ENCODE measurements at places on chromosomes 6 and 20.

DNA sequence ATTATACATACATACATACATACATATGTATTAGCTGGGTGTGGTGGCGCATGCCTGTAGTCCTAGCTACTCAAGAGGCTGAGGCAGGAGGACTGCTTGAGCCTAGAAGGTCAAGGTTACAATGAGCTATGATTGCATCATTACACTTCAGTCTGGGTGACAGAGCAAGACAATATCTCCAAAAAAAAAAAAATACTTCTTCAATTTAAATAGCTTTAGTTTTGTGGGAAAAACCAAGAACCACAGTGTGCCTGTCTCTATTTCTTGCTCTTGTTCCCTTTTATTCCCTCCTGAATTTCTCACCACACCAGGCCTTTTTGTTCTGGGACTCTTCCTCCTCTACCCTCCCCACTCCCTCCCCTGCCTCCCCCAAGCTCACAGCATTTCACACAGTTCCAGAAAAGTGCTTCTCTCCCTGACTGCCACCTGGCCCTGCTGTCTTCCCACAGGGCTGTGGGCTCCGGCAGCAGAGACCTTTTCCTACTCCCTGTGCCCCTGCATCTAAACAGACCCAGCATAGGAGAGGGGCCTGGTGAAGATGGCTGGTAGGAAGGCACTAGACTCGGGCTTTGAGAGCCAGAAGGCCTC is 1.3 kb downstream of the C20orf203 start:
- DNase-seq: peak; percentile 92

GRCh38 chr20:62777528-62777830 is 18.8 kb upstream of the MRGBP start:
- DNase-seq: no peak

DNA sequence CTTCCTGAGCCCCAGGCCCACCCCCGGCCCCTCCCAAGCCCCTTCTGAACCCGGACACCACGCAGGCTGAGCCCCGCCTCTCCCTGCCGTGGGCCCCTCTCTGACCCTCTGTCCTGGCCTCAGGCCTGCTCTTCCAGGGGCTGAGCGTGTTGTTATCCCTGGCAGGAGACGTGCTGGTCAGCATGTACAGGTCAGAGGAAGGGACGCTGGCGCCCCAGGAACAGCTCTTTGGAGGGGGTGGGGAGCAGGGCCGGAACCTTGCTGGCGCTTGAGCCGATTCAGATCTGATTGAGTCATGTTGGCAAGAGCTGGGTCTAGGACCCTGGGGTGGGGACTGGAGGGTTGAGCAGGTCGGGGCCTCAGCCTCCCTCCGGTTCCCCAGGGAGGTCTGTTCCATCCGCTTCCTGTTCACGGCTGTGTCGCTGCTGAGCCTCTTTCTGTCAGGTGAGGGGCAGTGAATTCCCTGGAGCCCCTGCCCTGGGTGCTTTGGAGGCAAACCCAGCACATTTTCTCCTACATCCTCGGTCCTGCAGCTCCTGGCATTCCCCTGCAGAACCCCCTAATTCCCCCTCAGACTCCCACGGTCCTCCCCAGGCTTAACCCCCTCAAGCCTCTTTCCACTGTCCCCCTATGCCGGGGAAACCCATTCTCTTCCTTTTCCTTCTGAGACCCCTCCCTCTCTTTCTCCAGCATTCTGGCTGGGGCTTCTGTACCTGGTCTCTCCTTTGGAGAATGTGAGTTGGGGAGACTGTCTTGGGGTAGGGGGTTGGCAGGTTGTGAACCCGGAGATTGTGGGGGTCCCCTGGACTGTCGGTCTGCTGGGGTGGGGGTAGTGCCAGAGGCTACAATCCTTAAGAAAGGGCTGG is 2.0 kb downstream of the SPAG4 start:
- peak; percentile 25 for DNase-seq

- DNase-seq: no peak
These were observed 11.9 kb upstream of the RBCK1 start for GRCh38 chr20:396252-396618.

- no peak for DNase-seq
These were observed 24.5 kb downstream of the NCOA7 start for GRCh38 chr6:125815080-125815910.

GRCh38 chr20:55273149-55273548 is 732.2 kb downstream of the CBLN4 start:
- no peak for DNase-seq

DNA sequence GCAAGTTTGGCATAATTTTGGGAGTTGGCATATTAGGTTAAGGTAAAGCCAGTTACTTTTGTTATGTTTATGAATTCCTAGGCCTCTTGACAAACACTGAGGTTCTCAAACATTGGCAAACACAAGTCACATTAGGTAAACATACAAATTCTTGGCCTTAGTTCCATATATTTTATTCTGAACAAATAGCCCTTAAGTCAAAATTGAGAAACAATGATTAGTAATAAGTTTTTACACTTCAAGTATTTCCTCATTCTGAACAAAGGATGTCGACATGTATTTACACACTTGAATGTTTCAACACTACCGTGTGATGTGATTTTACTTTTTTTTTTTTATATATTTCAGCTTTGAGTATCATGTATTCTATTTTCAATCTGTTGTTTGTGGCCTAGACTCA is 3.8 kb upstream of the ECHDC1 start:
- DNase-seq: no peak

- DNase-seq: no peak
These were observed 512.8 kb upstream of the JARID2 start for GRCh38 chr6:14732844-14733757.

GRCh38 chr6:73451223-73452106 is 632 bp downstream of the CGAS start:
- DNase-seq: peak; percentile 36

- DNase-seq: no peak
These were observed 529.2 kb upstream of the JARID2 start for GRCh38 chr6:14716499-14717146.

DNA sequence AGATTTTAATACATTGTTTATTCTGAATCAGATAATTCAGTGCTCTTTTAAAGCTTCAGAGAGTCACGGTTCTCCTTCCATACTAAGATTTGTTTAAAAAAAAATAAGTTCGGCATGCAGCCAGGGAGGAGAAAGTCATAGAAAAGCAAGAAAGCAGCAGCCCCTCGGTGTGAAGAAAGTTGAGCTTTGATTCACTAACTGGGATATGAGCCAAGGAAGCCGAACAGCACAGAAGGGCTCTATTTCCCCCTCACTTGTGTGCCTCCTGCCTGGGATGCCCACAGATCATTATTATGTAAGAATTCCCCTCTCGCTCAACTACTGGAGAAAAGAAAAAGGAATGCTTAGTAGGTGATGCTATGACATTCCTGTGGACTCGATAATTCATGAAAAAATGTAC is 69.3 kb upstream of the SYNJ2 start:
- DNase-seq: no peak

DNA sequence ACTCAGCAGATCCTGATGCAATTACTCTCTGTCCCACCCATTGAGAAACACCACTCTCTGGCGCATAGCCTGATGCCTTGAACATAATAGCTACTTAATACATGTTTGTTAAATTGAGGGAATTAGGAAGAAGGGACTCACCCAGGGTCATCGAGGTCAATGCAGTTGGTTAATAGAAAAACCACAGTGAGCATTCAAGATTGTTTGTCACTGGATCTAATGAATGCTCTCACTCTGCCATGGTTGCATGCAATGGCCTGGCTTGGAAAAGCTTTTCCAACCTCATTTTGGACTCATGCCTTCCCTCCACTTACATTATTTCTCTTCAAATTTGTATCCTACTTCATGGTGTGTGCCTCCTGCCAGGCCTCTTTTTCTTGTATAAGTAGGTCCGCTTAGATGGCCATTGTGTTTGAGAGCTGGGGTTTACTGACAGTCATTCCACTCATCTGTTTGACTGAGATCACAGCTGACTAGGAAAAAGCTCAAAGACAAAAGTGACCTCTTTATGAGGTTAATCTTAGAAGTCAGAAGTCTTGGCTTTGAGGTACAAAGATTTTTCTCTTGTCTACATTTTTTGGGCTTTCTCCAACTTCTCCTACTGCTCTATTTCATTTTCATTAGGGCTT is 154.8 kb upstream of the RAB32 start:
- DNase-seq: no peak

- no peak for DNase-seq
These were observed 5.4 kb downstream of the DSP start for GRCh38 chr6:7546896-7547295.

- no peak for DNase-seq
These were observed 272.3 kb downstream of the TENT5A start for GRCh38 chr6:81480139-81480538.

- no peak for DNase-seq
These were observed 52.9 kb downstream of the TRMT11 start for GRCh38 chr6:126039284-126039683.

GRCh38 chr20:44851545-44851944 is 34.0 kb upstream of the YWHAB start:
- no peak for DNase-seq

- DNase-seq: no peak
These were observed 5.4 kb downstream of the UQCC2 start for GRCh38 chr6:33705955-33706725.

- DNase-seq: no peak
These were observed 163.0 kb downstream of the OPN5 start for GRCh38 chr6:47944846-47945245.

DNA sequence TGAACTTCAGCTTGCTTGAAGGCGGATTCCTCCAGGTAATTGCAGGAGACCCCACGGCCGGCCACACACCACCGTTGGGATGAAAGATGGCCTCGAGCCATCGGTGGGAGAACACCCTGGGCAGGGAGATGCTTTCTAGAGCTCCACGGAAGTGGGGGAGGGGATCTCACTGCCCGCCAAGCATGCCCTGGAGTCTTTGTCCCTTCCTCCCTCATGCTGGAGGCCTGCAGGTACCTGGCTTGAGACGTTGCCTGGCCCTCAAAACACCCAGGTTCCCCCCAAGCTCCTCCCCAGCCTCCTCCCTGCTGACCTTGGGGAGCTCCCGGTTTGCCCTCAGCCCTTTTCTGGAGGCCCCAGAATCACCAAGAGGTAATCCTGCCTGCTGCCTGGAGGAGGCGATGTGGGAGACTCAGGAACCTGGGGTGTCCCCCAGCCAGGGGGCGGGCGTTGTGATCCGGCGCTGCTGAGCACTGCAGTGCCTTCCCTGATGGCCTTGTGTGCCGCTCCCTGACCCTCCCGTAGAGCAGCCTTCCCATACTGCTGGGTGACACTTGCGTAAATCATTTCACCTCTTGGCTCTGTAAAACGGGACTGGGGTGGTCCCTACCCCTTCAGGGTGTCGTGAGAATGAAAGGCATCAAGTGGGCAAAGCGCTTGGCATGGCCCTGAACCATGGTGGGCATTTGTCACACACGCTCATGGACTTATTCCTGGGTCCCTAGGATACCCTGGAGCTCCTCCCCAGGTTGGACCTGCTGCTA is 91.4 kb downstream of the CEBPB start:
- no peak for DNase-seq

DNA sequence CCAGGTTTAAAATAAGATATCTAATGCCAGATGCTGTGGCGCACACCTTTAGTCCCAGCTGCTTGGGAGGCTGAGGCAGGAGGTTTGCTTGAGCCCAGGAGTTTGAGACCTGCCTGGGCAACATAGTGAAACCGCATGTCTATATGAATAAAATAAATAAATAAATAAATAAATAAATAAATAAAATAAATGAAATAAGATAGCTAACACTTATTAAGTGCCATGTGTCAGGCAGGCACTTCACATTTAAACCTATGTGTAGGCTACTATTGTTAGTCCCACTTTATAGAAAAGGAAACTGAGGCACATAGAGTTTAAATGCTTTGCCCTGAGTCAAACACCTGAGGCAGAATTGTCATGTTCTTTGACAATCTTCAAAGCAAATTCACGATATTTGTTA is 32.9 kb upstream of the RREB1 start:
- no peak for DNase-seq

DNA sequence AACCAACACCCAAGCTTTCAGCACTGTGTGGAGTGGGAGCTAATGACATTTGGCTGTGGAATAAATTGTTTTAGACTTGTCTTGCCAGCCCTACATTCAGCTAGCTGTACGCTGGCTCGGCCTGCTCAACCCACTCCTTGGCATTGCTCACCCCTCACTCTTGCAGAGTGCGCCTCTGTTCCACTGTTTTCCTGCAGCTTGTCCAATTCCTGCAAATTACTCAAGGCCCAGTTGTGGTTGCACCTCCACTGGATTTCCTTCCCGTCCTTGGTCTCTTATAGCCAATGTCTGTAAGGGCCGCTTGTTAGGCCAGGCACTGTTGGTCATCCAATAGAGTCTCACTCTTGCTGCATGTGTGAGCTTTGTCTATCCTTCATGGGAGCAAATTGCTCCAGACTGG is 289.2 kb upstream of the RNF24 start:
- DNase-seq: no peak

DNA sequence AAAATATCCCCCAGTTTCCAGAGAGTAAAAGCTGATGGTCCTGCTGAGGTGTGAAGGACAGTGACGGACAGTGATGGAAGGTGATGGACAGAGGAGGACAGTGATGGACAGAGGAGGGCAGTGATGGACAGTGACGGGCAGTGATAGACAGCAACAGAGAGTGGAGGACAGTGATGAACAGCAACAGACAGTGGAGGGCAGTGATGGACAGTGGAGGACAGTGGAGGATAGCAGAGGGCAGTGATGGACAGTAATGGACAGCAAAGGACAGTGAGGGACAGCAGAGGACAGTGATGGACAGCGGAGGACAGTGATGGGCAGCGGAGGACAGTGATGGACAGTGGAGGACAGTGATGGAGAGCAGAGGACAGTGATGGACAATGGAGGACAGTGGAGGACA is 2.7 kb upstream of the NKAIN4 start:
- no peak for DNase-seq

Data from Kasumi-1 (cell line).